Spinal cord (tissue), 10 donors: ENCODE measurements at places on chromosomes 3 and 15. TPM values are rescaled to one million over a fixed set of nuclear protein-coding genes. Genes with fewer than 3 reads are reported as not detected.

The SPINK8 gene
- polyA plus RNA-seq, result 1.5 TPM

The PLA2G4E gene
- polyA plus RNA-seq, result not detected

The RETNLB gene
- polyA plus RNA-seq, result not detected

The SLC24A5 gene
- polyA plus RNA-seq, result 0.84 TPM

The GOLGA8J gene
- 2.5 TPM for polyA plus RNA-seq

The MESP2 gene
- 0.25 TPM for polyA plus RNA-seq

The LMAN1L gene
- polyA plus RNA-seq, result not detected

The GP9 gene
- polyA plus RNA-seq, result 0.59 TPM

The AGBL1 gene
- 0.33 TPM for polyA plus RNA-seq

The ZMYND10 gene
- polyA plus RNA-seq, result 40.9 TPM
